H54 (cell line): ENCODE measurements at places on chromosomes 6 and 20.

DNA sequence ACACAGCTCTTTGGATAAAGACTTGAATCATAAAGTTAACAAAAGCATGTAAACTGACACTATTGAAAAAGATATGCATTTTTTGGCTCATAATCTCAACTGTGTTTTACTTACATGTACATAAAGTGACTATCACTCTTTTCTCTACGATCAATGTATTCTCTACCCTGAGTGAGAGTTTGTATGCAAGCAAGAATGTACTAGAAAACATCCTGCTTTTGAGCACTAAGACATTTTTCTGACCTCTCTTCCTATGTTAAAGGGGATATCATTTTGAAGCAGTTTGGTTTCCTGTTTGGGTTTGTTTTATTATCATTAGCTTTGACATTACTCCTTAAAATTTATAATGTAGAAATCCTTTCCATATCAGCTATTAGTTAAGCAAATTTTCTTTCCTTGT lies 910.8 kb downstream of the C6orf118 start:
- no peak for DNase-seq

- no peak for DNase-seq
Observed at GRCh38 chr6:17224056-17224455, 57.1 kb upstream of the RBM24 start.

GRCh38 chr6:38353310-38354036 lies 286.3 kb downstream of the BTBD9 start:
- no peak for DNase-seq

DNA sequence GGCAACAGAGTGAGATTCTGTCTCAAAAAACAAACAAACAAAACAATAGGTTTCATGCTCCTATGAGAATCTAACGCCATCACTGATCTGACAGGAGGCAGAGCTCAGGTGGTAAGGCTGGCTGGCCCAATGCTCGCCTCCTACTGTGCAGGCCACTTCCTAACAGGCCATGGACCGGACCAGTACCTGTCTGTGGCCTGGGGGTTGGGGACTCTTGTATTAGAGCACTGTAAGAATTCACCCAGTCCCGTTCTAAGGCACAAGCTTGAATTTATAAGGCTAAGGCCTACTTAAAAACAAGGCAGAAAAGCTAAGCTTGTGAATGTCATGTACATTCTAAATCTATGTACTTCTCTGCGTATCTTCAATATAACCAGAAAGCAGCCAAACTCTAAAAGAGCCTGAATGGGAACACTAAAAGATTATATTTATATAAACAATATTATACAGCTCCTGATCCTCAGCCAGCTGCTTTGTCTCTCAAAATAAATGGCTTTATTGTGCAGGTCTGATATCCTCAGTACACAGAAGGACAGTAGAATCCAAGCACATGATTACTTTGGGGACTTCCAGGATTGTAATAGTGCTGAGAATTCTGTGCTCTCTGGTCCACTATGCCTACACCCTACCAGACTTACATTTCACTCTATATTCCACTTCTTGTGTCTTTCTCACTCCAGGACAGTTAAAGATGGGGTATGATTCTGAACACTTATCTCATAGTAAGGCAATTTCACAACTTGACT lies 64.5 kb upstream of the DST start:
- DNase-seq, result no peak

DNA sequence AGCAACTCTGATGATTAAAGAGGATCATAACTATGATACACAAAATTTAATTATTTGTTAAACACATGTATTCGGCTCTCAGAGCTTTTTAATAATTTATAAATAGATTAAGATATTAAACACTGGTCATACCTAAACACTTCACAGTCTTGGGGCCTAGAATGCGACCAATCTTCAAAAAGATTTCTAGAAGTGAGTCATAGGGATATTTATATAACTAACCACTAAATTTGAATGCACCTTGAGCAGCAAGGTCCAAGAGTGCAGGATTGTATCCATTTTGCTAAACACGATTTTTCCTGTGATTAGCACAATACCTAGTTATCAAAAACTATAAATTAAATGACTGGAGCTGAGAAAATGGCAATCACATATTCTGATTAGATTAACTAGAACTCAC lies 709.3 kb downstream of the EPHA7 start:
- no peak for DNase-seq

GRCh38 chr6:160945516-160946177 lies 45.9 kb upstream of the MAP3K4 start:
- DNase-seq, result no peak

GRCh38 chr20:38217791-38218565 lies 42.6 kb downstream of the KIAA1755 start:
- peak; percentile 93 for DNase-seq

- no peak for DNase-seq
Observed at GRCh38 chr6:92706976-92707375, 712.4 kb downstream of the EPHA7 start.

DNA sequence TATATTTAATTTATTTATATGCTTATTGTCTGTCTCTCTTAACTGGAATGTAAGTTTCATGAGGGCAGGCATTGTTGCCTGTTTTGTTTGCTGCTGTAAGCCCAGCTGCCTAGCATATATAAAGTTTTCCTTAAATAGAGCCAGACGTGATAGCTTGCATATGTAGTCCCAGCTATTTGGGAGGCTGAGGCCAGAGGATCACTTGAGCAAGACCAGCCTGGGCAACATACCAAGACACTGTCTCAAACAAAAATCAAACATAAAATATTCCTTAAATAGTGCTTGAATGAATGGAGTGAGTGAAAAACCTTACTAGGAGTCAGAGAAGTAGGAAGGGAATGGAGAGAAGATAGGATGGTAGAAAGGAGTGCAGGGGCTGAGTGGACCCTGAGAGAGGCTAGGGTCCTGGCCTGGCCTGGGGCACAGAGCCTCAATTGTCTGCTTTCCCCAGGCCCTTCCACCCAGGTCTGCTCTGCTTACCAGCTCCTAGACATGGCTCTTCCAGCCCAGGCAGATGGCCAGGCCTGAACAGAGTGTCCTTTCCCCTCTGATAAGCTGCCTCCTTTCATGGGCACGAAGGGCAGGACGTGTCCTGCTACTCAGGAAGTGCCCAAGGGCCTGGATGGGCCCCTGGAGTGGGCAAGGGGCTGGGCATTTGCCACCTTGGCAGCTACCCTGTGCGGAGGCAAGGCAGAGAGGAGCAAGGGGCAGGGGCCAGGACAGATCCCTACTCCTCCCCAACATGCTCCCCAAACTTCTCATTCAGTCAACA lies 17.7 kb upstream of the BAK1 start:
- DNase-seq, result no peak

DNA sequence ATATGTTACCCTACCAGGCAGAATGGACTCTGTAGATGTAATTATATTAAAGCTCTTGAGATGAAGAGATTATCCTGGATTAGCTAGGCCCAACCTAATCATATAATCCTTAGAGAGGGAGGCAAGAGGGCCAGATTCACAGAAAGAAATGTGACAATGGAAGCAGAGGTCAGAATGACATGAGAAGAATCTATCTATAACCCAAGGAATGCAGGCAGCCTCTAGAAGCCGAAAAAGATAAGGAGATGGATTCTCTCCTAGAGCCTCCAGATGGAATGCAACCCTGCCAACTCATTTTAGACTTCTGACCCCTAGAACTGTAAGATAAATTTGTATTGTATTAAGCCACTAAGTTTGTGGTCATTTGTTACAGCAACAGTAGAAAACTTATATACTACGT lies 12.3 kb downstream of the PXT1 start:
- DNase-seq, result no peak

- peak; percentile 75 for DNase-seq
Observed at GRCh38 chr6:73309785-73310502, 44.1 kb downstream of the DPPA5 start.

DNA sequence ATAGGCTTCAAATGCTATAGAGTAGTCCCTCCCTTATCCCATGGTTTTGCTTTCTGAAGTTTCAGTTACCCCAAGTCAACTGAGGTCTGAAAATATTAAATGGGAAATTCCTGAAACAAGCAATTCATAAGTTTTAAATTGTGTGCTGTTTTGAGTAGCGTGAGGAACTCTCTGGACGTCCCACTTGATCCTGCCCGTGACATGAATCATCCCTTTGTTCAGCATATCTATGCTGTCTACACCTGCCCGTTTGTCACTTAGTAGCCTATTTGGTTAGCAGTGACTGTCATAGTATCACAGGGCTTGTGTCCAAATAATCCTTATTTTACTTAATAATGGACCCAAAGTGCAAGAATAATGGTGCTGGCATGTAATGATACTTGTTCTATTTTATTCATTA lies 5.0 kb downstream of the PCMT1 start:
- no peak for DNase-seq

DNA sequence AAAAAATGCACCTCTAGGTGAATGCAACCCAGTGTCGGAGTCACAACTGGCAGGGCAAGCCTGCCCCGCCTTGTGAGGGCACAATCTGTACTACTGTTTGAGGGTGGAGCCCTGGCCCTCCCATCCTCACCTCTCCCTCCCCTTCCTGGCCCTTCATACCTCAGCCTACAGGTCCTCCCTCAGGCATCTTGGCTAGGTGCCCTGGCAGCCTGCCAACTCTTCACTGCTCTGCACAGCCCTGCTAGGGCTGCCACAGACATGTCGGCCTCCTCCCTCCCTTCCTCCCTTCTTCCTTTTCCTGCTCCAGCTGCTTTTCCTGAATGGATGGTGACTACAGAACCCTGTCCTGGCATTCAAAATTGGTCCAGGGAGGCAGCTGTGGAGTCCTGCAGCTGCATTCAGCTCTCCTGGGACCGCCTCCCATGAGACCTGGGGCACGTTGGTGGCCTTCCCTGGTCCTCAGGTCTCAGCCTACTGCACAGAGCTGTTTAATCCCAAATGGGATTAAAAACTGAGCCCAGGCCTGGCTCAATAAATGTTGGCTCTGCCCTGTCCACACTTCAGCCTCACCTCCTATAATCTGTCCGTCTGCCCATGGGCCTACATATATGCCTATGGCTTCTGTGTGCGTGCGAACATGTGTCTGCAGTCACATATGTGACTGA lies 52.7 kb downstream of the CDH22 start:
- peak; percentile 70 for DNase-seq

DNA sequence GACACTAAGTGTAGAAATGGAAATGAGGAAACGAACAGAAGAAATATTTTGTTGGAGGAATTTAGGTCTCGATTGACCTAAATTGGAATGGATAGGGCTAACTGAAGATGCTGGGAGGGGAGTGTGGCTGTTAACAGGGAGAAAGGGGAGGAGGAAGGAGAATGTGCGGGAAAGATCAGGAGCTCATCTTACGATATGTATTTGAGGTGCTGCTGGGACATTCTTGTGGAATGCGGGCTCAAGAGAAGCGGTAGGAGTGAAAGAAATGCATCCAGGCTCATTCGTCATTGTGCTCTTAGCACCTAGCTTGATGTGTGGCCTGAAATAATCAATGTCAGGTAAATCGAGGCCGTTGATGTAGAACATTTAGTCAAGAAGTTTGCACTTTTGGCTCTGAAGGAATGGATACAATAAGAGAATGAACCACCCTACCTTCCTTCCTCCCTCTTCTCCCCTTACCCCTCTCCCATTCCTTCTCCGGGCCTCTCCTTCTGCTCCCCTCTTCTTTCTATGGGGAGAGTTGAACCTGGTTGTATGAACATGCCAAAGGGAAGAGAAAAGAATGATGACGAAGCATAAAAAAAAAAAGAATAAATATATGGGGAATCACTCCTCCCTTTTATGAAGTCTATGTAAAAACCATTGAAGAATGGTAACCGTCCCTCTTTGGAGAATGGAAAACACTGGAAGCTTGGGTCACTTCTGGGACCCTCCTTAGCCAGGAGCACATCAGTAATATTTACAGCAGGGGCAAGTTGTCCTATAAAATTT lies 70.9 kb downstream of the SASH1 start:
- DNase-seq, result no peak

- DNase-seq, result no peak
Observed at GRCh38 chr6:10894958-10895357, 8.1 kb downstream of the SYCP2L start.

- DNase-seq, result no peak
Observed at GRCh38 chr20:53706466-53707370, 113.1 kb upstream of the ZNF217 start.

- DNase-seq, result no peak
Observed at GRCh38 chr6:149201068-149201655, 116.3 kb upstream of the TAB2 start.

DNA sequence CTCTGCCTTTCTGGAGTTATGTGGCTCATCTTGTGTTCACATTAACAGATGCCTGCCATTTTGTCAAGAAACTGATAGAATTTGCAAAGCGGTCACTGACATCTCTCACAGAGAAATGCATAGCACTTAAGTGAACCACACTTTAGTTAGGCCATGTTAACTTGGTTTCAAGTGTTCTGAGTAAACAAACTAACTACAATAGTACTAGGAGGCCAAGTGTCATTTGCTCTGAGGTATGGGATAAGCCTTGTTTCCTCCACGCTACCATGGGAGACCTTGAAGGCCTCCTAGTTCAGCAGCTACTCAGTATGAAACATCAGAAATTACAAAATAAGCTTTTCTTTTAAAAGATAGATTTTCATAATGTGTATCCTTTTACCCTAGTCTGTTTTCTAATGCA lies 143.5 kb upstream of the MARCKS start:
- no peak for DNase-seq

DNA sequence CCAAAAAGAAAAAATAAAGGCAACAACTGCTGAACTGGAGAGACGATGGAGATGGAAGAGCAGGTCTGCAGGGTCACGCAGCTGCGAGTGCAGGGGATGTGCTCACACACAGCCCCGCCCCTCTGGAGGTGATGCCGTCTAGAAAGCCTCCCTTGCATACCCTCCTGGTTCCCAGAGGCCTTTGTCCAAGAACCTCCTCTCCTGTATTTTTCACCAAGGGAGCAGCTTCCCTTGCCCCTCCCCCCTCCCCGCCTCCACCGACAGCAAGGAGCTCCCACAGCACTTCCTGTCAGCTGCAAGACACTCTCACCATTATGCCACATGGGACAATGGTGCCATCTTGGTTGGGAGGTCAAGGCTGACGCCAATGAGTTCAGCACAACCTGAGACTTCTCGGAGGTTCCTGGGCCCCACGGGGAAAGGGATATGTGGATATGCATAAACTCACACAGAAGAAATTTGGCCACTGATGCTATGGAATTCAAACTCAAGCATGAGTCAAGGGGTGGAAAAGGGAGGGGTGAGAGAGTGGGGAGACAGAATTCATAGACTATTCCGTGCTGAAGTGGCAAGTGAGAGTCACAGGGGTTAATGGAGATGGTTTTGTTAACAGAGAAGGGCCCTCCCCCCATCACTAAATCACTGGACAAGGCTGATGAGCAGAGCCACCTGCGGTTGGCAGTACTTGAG lies 132.9 kb downstream of the SCML4 start:
- DNase-seq, result no peak

GRCh38 chr6:50837589-50838445 lies 19.1 kb downstream of the TFAP2B start:
- DNase-seq, result no peak

GRCh38 chr6:125018136-125018535 lies 55.9 kb downstream of the RNF217 start:
- DNase-seq, result no peak

GRCh38 chr20:62642666-62643520 lies 590 bp downstream of the SLCO4A1 start:
- DNase-seq, result no peak
